ENCODE measurements at places on chromosomes 5 and 9. TPM values are rescaled to one million over a fixed set of nuclear protein-coding genes. Genes with fewer than 3 reads are reported as not detected.

GRCh38 chr5:43875741-43876140 lies 272.8 kb downstream of the NNT start:
- no peak for DNase-seq

- no peak for DNase-seq
These were observed 15.2 kb downstream of the CCDC125 start for GRCh38 chr5:69317391-69317790.

- DNase-seq, result no peak
These were observed 587.6 kb upstream of the CDH18 start for GRCh38 chr5:20575571-20575970.

- DNase-seq, result peak; percentile 27
These were observed 78.2 kb upstream of the ARAP3 start for GRCh38 chr5:141760193-141760592.

Gene CBY3
- total RNA-seq, result not detected

DNA sequence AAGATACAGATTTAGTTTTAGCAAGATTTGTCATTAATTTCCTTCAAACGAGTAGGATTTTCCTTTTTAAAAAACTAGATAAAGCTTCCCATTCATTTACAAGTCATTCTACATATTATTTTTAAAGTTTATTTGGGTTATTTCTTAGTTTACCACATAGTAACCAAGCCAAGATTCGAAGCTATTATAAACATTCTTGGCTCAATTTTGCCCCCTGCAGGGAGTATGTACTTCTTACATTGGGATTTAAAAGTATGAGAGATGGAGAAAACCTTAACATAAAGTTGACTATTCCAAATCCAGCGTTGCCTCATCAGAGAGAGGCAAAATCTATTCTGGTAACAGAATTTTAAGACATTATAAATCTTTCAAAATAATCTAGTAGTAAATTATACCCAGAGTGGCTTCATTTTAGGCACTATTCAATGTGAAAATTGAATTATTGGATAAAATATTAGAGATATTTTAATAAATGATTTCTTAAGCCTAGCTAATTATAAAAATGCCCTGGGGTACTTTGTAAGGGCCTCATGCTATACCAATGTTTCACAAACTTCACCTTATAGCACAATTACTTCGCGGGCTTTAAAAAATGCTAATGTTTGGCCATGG lies 39.1 kb downstream of the FBN2 start:
- peak; percentile 80 for DNase-seq

Measured in GM23248 (cell line).